ENCODE measurements at places on chromosomes 3 and 15. TPM values are rescaled to one million over a fixed set of nuclear protein-coding genes. Genes with fewer than 3 reads are reported as not detected.

Gene MCF2L2
- 5.4 TPM for total RNA-seq

GRCh38 chr15:47796830-47797229, 79.5 kb downstream of the SEMA6D start:
- no peak for DNase-seq

GRCh38 chr15:48556159-48556897, 89.2 kb downstream of the FBN1 start:
- no peak for DNase-seq

DNA sequence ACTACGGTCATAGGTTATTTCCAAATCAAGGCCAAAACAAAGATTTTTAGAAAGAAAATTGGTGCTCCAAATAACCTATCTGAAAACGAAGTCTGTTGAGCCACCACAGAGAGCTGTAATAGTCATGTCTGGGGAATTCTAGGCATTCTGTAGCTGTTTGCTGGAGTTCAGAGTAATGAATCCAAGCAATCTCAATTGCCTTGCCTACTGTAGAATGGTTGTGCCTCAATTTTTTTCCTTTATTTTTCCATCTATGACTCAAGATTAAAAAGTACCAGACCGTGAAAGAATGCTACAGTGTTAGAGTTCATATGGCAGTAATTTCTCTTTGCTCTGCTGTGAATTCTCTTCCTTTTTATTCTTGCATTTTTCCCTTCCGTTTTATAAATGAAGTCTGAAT, 1007.2 kb upstream of the ALCAM start:
- DNase-seq = no peak

GRCh38 chr15:54506977-54507524, 528.8 kb downstream of the UNC13C start:
- DNase-seq = no peak

- no peak for DNase-seq
These were observed 30.3 kb downstream of the SEC61A1 start for GRCh38 chr3:128082546-128082945.

DNA sequence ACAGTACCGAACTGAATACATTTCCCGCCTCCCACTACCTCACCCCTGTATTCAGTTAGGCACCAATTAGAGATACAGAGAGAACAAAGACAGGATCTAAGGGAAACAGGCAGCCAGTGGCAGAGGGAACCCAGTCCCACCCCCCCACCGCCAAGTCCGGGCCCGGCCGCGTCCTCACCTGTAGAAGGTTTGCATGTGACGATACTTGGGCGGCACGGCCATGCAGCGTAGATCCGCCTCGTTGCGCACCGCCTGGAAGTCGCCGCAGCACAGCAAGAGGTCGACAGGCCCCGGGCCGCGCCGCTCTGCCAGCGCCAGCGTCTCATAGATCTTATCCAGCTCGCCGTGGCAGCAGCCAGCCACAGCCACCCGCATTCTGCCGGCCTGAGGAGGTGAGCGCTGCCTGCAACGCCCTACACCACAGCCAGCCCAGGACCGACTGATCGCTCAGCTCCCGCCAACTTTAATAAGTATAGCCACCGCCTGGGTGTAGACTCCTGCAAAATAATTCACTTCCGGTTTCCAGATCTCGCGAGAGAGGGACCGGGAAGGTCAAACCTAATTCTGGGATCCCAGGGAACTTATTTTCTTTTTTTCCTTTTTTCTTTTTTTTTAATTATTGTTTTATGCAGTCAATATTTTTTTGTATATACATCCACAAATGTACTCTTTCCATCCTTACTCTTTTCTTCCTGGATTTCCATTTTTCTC, at the start of gene DBR1:
TSS of gene DBR1 (minus strand) at position 501 of the 711 bp plus-strand sequence. CDS start at position 375, 126 bp downstream.
- DNase-seq = peak; percentile 86

DNA sequence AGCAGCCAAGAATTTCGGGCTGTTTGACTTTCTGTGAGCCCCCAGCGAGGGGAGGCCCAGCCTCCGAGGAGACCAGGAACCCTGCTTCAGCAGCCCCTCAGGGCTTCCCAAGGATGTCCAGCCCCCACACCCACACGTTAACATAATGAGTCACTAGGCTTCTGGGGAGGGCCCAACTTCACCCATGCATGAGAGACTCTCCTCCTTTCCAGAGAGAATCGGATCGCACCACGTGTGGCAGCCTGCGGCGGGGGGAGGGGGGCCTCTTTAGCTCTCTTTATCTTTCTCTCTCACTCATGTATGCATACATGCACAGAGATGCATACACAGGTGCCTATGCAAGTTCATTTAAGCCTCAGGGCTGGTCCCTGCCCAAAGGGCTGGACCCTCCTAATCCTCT, 3.1 kb upstream of the AP2M1 start:
- DNase-seq = no peak

DNA sequence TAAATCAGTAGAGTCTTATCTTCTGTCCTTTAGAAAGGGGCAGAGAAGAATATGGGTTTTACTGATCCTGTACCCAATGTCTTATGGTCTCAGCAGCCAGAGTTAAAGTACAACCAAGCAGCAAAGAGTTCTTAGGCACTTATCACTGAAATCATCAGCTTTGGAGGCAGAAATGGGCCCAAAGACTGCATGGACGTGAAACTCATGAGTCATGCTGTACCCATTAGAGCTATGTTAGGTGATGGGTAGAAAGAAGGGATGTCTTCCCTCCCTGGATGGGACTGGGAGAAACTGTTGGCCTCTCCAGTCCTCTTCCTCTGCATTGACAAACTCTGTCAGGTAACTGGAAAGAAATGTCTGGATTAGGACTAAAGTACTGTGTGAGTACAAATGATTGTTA, 63.4 kb downstream of the EOMES start:
- DNase-seq = no peak

Gene TRH
- total RNA-seq = not detected

DNA sequence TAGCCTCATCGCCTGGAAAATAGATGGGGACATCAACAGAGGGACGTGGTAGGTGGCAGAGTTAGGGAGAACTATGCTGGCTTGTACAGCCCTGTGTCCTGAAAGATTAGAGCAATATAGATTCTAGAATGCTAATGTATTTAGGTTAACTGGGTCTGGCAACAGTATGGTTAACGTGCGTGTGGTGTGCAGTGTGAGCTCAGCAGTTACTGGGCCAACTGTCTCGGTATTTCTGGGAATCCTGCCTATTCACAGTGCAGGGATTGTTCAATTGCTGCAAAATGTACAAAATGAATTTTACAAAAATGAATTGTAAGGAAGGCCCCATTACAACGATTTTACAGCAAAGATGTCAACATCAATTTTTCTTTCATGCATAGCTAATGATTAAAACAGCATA, 20.6 kb downstream of the MEIS2 start:
- no peak for DNase-seq

- DNase-seq = no peak
These were observed 2.3 kb upstream of the IDH2 start for GRCh38 chr15:90104551-90104950.

GRCh38 chr15:80780416-80781221, 1.4 kb downstream of the CEMIP start:
- DNase-seq = peak; percentile 40

All from activated CD4-positive, alpha-beta T cell treated with anti-CD3 and anti-CD28 coated beads, Interleukin-2, amount 10 ng/mL, durations not matched to agents 7 days and 5 days (primary cell).